ENCODE measurements at places on chromosomes 6 and 20.

- DNase-seq, result no peak
Measured at GRCh38 chr6:65706436-65706835, 590 bp downstream of the EYS start.

DNA sequence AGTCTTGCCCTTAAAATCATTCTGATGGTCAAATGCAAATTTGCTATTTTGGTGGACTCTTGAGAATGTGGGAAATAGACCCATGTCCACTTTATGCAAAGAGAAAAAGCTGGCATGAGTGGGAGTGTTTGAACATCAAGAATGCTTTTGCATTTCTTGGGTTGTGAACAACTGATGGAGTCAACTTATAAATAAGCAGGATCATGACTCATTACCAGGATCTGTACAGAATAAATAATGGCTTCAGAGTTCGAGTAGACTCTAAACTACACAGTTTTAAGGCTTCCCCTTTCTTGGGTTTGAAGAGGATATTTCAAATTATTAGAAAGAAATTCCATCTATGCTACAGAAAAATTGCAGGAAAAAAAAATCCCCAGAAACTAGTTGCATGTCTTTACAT is 195.5 kb downstream of the EYA4 start:
- no peak for DNase-seq

- no peak for DNase-seq
Measured at GRCh38 chr20:33656783-33657703, 5.1 kb upstream of the C20orf144 start.

DNA sequence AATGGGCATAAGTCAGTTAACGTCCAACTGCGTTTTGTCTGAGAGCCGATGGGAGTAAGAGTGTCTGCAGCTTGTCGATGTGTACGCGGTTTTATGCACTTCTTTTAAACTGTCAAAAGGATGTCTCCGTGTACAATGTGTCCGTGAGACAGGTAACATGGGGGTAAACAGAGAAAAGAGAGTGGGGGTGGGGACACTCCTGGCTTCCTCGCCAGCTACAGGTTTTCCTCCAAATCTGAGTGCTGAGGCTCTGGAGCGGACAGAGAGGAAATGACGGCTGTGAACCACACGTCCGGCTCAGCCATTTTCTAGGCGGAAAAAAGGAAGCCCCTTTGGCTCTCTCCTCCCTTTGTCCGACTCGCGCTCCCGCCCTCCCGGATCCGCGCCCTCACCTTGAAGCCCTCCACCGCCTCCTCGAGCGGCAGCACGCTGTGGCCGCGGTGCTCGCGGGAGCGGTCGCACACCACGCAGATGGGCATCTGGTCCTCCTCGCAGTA is 916 bp downstream of the TRIM27 start:
- no peak for DNase-seq

DNA sequence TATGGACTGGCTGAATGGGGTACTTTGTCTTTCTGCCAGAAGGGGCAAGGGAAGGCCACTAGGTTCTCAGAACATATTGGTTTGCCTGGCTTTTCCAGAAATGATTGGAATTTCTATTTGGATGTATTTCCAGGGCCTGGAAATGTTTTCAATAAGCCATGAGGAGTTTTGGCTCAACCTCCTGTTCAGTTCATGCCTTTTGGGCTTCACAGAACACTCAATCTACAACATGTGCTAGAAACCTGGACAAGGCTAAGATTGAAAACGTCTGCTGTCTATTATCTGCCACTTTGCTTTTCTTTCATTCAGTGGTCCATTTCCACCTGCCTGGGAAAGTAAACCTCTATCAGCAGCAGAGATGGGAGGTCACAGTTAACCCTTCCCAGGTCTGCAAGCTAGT is 793.4 kb downstream of the TENT5A start:
- no peak for DNase-seq

- no peak for DNase-seq
Measured at GRCh38 chr6:52254731-52255378, 10.6 kb upstream of the IL17F start.

DNA sequence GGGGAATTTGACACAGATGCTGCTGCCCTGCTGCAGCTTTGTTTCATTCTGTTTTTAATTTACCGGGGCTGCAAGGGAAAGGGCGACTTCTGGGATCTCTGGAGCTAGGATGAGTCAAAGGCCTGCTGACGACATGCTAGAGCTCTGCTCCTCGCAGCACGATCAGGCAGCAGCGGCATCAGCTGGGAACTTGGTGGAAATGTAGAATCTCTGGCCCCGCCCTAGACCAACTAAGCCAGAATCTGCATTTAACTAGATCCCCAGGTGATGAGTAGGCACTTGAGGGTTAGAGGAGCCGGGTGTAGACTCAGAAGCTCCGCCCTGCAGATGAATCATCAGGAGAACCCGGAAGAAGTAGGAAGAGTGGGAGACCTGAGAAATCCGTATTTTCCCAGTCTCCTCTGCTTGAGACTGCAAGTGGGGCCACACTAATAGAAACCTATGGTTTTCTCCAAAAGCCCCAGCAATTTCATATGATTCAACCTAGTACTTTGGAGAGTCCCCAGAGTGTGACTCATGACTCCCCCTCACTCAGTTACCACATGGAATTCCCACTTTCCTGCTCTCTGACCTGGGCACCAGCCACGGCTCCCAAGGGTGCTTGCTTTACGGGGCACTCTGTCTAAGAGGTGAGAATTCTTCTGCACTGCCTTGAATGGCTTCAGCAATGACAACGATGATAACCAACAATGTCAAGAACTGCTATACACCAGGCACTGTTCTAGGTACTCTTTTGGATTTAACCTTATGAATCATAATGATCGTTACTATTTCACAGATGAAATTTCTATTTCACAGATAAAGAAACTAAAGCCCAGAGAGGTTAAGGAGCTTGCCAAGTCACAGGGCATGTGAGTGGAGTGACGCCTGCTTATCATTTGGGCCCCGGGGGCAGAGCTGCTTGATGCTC is 18.1 kb downstream of the TUBB2B start:
- DNase-seq, result no peak

DNA sequence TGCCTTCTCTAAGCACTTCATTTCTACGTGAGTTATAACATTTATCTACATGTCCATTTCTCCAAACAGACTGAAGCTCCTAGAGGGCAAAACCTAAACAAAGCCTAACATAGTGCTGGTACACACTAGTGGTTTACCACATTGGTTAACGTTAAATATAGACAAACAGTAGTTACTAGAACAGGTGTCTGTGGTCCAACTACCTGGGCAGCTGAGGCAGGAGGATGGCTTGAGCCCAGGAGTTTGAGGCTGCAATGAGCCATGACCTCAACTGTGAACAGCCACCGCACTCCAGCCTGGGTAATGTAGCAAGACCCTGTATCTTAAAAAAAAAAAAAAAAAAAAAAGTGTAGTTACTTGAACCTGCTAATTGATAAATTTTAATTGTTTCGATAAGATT is 26.5 kb downstream of the PTPRK start:
- DNase-seq, result no peak

- DNase-seq, result no peak
Measured at GRCh38 chr6:20680697-20681165, 146.5 kb downstream of the CDKAL1 start.

- DNase-seq, result no peak
Measured at GRCh38 chr6:114240796-114241195, 102.0 kb downstream of the HS3ST5 start.

DNA sequence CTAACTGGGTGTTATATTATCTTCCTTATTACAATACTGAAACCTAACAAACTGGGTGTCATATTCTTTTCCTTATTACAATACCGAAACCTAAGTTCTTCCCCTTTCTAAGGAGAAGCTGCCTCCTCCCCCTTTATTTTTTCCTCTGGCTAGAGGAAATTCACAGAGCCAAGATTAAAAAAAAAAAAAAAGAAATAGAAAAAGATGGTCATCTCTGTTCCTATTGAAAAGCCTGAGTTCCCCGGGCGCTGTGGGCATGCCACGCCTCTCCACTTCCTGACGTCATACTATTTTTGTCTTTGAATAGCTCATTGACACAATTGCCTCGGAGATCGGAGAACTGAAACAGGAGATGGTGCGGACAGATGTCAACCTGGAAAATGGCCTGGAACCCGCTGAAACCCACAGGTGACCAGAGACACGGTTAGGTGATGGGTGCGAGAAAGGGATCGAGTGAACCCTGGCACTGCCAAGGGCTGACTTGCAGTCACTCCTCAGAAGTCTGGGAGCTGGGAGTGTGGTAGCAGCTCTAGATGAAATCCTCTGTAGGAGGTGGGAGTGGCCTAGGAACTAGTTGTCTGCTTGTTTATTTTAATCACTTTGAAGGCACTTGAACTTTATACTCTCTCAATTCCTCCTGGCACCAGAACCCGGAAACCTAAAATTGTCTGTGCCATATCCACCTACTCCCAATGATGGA is 82.2 kb upstream of the NAA20 start:
- DNase-seq, result no peak

DNA sequence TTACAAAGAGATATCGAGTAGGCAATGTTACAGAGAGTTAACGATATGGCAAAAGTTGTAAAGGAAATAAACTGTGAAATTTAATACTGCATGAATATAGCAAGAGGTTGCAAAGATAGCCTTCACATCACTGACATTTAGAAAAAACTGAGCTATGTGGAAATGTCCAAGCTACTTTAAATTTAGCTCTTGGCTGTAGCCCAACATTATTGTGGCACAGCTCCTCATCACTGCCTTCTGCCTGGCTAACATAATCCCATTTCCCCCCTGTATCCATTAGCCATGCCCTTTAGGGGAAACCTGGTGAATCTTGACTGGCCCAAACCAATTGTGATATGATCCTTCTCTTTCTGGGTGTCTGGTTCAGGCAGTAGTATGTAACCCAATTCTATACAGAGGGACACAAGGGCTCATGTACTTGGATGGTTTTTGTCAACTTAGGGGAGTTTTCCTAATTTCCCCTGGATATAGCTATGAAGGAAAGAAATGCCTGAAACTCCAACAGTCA is 115.4 kb downstream of the PFDN4 start:
- no peak for DNase-seq

DNA sequence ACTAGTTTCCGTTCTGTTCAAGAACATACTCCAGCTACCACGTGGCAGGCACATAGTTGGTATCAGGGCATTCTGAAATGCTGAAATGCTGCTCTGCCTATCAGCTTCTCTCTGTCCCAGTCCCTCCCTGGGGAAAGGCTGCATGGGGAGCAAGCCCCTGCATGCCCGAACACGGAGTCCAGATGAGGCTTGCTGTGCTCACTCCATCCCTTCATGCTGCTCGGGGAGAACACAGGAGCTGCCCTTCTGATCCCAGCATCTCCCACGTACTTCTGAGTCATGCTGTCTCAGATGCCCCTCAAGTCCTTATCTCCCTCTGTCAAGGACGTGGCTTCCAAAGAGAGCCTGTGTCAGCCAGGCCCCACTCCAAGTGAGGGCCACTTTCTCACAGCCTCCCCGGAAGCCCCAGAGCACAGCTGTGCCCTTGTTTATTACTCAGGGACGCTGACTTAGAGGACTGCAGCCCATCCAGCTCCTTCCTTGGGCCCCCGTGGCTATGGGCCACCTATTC is 29.4 kb downstream of the THBS2 start:
- no peak for DNase-seq

DNA sequence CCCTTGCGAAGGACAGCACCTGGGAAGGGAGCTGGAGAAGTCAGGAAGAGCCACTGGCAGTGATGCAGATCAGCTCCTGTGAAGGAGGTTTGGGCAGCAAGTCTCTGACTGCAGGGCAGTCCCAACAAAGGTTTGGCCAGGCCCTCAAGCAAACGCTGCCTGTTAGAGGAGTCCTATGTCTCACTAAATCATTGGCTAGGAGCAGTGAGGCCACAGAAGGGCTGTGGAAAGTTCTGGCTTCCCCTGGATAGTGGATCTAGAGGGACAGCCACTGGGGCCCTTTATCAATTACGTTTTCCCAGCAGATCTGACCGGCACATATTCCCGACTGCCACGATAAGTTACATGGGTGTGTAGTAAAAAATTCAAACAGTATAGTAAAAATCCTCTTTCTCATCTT is 2.5 kb downstream of the TTPAL start:
- DNase-seq, result no peak

GRCh38 chr6:49805246-49805645 is 18.2 kb upstream of the PGK2 start:
- no peak for DNase-seq

GRCh38 chr6:32129297-32130088 is 595 bp downstream of the FKBPL start:
- no peak for DNase-seq

GRCh38 chr20:32612351-32613191 is 27.4 kb upstream of the NOL4L start:
- DNase-seq, result no peak

- DNase-seq, result no peak
Measured at GRCh38 chr6:4351520-4352321, 216.3 kb upstream of the ECI2 start.

GRCh38 chr6:130457605-130458004 is 91.8 kb downstream of the TMEM200A start:
- DNase-seq, result no peak

GRCh38 chr6:157213907-157214565 is 109.3 kb downstream of the TMEM242 start:
- no peak for DNase-seq
